ENCODE measurements at places on chromosomes 3 and 15.

DNA sequence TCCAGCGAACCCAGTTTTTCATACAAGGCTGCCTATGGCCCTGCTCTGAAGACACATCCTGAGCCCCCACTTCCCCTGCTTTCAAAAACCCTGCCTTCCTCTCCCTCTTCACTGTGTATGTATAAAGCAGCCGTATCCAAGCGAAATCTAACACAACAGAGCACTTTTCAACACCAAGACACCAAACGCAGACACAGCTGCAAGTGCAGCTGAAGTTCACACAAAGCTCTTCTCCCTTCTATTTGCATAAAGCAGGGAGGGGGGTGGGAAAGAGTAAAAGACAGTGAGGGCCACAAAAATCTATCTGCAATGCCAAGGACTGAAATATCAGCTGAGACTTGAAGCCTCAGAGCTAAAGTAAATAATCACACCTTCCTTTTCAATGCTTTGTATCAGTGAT is 35.1 kb upstream of the CSPG5 start:
- DNase-seq: no peak

- DNase-seq: no peak
Observed at GRCh38 chr3:103693831-103694230, 1259.0 kb downstream of the ZPLD1 start.

DNA sequence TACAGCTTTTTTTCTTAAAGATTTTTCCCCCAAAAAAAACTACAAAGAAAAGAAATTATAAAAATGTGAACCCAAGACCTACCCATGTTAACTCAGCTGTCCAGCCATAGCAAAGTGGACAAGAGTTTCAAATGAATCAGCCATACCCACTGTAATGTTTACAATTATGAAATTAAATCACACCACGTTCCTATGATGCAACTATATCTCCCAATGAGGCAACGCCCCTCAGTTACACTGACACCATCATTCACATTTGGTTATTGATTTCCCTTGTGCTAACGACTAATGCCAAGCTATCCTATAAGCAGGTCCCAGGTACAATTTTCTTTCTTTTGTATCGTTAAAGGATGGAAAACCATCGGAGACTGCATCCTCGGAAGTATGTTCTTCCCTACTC is 115.1 kb upstream of the ICE2 start:
- DNase-seq: no peak

- no peak for DNase-seq
Observed at GRCh38 chr3:157672061-157672460, 168.8 kb upstream of the VEPH1 start.

- DNase-seq: no peak
Observed at GRCh38 chr3:27639271-27639670, 82.9 kb downstream of the EOMES start.

Measured in cardiac fibroblast (primary cell).